ENCODE measurements at places on chromosomes 5 and 9. TPM values are rescaled to one million over a fixed set of nuclear protein-coding genes. Genes with fewer than 3 reads are reported as not detected.

C1QTNF2 gene
- 1.5 TPM for total RNA-seq

PCDHB14 gene
- 2.0 TPM for total RNA-seq

RPL37 gene
- total RNA-seq = 70.5 TPM

FUBP3 gene
- total RNA-seq = 39.9 TPM

ARHGEF28 gene
- total RNA-seq = 23.1 TPM

TSSK1B gene
- not detected for total RNA-seq

FRMD3 gene
- 10.4 TPM for total RNA-seq

NEK6 gene
- total RNA-seq = 38.2 TPM

ACTBL2 gene
- total RNA-seq = not detected

CDKN2B gene
- total RNA-seq = 95.4 TPM

PIP5K1B gene
- total RNA-seq = 1.0 TPM

IL17B gene
- total RNA-seq = not detected

IFNA2 gene
- not detected for total RNA-seq

GPR107 gene
- 23.6 TPM for total RNA-seq

C9orf50 gene
- not detected for total RNA-seq

PCDHGA2 gene
- 2.3 TPM for total RNA-seq

IL3 gene
- not detected for total RNA-seq

OR1L8 gene
- total RNA-seq = 0.49 TPM

CRHBP gene
- total RNA-seq = 2.0 TPM

ADAMTS2 gene
- 26.7 TPM for total RNA-seq

TLX3 gene
- total RNA-seq = not detected

PCDHB8 gene
- total RNA-seq = 0.68 TPM

SOHLH1 gene
- total RNA-seq = not detected

TAF1L gene
- total RNA-seq = not detected

PCDHB3 gene
- 0.85 TPM for total RNA-seq

ZNF354C gene
- total RNA-seq = 7.0 TPM

OCLN gene
- 0.44 TPM for total RNA-seq

POU5F2 gene
- 4.5 TPM for total RNA-seq

UGT3A2 gene
- total RNA-seq = not detected

CCL27 gene
- total RNA-seq = not detected

SPRY4 gene
- total RNA-seq = 40.4 TPM

CBY3 gene
- not detected for total RNA-seq

PCDHGB7 gene
- total RNA-seq = 7.2 TPM

NNT gene
- 98.2 TPM for total RNA-seq

C8G gene
- not detected for total RNA-seq

ANKRD18B gene
- not detected for total RNA-seq

FRRS1L gene
- not detected for total RNA-seq

MAN1B1 gene
- 19.1 TPM for total RNA-seq

FOXI1 gene
- not detected for total RNA-seq

CCNO gene
- total RNA-seq = 0.44 TPM

FAM78A gene
- 2.6 TPM for total RNA-seq

Data from subcutaneous adipose tissue (tissue), 4 donors.